ENCODE measurements at places on chromosomes 7 and 10. TPM values are rescaled to one million over a fixed set of nuclear protein-coding genes. Genes with fewer than 3 reads are reported as not detected.
A peak's percentile ranks its signal among the peaks of the same experiment; 100 is the strongest.

The CALHM1 gene
- not detected for total RNA-seq

The INA gene
- total RNA-seq: not detected

The PLEKHS1 gene
- not detected for total RNA-seq

The UCN3 gene
- total RNA-seq: not detected

The TDRD1 gene
- 0.12 TPM for total RNA-seq

The LIPM gene
- 0.83 TPM for total RNA-seq

DNA sequence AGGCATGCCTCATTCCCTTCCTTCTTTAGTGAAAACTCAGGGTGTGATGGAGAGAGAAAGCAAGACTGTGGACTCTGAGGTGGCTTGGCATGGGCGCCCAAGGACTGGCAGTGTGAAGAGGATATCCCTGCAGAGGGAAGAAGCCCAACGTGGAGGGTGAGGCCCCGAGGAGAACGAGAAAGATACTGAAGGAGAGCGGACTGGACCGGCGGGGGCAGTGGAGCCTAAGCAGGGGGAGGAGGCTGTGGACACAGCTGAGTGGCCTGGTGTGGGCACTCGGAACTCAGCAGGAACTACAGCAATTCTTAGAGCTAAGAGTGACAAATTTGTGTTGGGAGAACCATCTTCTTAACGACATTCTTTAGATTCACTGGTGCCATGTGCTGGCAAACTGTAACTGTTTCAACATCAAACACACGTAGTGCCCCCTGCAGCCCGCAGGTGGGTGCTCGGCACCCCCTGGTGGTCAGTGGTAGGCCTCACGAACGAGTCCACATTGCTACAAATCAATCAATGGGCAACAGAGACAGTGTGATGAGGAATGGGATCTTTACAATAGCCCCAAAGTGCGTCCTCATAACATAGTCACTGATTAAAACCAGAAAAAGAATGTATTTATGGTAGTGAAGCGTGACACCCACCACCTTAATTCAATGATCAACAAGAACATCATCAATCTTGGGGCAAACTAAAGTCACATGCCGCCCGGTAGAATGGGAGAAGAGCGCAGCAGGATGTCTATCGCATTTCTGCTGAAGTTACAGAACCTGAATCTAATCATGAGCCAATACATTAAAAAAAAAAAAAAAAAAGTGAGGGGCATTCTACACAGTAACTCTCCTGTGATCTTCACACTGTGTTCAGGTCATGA, 2.0 kb upstream of the SFTPA1 start:
- DNase-seq: no peak

DNA sequence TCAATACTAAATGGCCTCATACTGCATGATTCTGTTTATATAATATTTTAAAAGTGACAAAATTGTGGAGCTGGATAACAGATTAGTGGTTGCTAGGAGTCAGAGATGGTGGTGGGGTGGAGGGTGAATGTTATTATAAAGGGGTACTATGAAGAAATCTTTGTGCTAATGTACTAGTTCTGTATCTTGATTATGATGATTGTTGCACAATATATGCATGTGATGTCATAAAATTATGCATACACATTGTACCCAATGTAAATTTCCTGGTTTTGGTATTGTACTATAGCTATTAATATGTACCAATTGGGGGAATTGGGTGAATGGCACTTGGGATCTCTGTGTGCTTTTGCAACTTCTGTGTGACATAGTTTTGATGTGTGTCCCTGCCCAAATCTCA, 112.2 kb downstream of the TMEM26 start:
- no peak for DNase-seq

DNA sequence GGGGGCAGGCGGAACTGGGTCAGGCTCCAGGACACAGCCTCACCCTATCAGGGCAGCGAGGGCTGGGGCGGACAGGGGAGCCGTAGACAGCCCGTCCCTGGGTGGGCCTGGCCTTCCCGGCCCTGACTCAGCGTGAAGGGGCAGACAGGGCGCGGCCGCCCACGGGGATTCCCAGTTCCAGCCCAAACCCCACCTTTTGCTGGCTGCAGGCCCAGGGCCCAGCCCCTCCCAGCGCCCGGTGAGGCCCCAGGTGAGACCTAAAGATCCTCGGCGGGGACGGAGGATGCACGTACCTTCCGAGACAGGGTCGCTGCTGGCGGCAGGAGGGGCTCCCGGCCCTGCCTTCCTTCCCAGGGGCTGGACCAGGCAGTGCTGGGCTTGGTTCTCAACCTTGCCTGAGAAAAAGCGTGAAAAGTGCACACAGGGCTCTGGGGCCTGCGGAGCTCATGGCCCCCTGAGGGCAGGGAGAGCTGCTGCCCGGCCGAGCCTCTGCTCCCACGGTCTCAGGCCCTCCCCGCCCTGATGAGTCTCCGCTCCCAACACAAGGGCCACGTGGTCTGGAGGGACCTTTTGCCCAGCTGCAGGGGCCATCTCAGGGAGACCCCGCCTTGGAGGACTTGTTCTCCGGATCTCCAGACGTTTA, 43.9 kb upstream of the DNAJB6 start:
- no peak for DNase-seq

DNA sequence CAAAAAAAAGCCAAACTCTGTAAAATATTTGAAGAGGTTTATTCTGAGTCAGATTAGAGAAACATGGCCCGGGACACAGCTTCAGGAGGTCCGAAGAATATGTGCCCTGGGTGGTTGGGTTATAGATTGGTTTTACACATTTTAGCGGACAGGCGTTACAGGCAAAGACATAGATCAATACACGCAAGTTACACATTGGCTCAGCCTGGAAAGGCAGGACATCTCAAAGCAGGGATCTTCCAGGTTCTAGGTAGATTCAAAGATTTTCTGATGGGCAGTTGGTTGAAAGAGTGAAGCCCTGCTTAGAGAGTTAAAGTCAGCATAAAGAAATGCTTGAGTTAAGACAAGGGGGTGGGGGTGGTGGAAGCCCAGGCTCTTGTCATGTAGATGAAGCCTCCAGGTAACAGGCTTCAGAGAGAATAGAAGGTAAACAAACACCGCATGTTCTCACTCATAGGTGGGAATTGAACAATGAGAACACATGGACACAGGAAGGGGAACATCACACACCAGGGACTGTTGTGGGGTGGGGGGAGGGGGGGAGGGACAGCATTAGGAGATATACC, 464.3 kb upstream of the ADARB2 start:
- no peak for DNase-seq

DNA sequence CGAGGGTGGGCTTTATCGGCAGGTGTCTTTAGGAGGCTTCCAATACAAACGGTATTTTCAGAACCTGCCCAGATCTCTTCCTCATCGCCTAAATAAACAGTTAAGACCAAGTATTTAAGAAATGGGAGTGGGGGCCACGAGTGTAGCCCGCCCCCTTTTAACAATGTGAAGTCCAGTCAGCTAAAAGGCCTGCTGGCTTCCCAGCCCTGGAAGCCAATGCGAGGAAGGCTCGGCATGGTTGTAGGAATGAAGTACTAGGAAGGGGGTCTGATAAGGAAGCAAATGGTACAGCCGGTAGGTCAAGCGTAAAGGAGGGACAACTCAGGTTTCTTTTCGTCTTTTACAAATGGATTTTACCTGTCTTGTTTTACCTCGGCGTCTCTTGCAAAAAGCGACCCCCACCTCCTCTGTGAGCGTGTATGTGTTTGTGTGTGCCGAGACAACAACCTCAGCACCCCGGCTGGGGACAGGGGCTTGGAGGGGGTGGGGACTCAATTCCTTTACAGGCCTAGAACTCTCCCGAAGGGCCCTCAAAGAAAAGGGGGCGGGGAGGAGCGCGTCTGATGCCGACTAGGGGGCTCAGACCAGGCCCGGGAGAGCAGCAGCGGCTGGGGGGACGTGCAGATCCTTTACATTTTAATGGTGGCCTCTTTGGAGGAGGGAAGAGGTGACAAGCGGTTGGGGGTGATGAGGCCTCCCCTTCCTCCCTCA, 147.6 kb downstream of the GPR85 start:
- DNase-seq: no peak

DNA sequence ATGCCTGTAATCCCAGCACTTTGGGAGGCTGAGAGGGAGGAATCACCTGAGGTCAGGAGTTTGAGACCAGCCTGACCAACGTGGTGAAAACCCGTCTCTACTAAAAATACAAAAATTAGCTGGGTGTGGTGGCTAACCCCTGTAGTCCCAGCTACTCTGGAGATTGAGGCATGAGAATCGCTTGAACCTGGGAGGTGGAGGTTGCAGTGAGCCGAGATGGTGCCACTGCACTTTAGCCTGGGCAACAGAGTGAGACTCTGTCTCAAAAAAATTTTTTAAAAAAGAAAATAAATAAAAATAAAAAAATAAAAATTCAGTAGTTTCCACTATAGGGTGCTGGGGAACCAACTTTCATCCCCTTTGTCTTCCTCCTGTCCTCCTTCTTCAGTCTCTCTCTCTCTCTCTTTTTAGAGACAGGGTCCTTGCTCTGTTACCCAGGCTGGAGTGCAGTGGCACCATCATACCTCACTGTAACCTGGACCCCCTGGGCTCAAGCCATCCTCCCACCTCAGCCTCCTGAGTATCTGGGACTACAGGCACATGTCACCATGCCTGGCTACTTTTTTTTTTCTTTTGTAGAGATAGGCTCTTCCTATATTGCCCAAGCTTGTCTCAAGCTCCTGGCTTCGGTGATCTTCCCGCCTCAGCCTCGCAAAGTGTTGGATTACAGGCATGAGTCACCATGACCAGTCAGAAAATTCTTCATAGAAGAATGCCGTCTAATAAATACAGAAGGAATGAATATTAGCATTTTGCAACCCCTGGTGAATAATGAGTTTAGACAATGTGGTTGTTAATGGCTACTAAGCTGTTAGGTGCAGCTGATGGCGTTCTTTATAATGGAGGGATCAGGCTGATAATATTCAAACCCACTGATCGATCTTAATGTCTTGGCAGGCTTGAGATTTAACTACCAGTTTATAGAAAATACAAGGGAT, 20.6 kb downstream of the RBM20 start:
- DNase-seq: no peak

- DNase-seq: no peak
These were observed 88.6 kb upstream of the KLF14 start for GRCh38 chr7:130822642-130823041.

DNA sequence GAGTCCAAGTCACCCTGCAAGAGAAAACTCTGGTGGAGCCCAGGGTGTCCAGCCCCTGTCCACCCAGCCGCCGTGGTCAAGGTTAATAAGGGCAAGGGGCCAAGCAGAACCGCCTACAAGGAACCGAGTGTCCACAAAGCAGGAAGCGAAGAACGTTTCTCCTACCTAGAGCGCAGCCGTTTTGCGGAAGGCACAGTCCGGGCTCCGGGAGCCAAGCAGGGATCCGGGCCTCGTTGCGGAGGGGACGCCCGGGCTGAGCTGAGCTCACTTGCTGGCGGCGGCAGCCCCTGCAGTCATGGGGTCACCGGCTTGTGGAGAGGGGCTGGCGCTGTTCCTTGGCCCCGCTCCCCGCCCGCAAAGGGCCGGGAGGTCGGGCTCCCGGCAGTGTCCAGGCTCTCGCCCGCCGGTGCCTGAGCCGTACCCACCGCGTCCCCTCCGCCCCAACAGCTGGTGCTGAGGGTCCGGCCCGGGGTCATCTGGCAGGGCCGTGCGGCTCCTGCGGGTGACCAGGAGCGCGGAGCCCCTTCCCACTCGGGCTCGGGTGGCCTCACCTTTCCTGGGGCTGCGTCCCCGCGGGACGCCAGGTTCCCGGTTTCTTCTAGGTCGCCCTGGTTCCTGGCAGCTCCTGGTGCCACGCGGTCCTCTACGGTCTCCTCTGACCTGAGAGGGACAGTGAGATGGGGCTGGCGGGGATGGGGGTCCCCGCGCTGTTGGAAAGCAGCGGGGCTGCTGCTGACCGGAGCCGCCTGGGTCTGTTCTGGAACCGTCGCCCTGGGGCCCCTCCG, 14.0 kb upstream of the ZNF273 start:
- peak; percentile 59 for DNase-seq

- DNase-seq: no peak
These were observed 138.9 kb downstream of the MAD1L1 start for GRCh38 chr7:2093843-2094220.

GRCh38 chr7:20200361-20200760, 16.8 kb downstream of the MACC1 start:
- DNase-seq: no peak

- no peak for DNase-seq
These were observed 105.5 kb upstream of the CSTF2T start for GRCh38 chr10:51804866-51805265.

GRCh38 chr7:56174346-56174874, 58.2 kb upstream of the NUPR2 start:
- no peak for DNase-seq

DNA sequence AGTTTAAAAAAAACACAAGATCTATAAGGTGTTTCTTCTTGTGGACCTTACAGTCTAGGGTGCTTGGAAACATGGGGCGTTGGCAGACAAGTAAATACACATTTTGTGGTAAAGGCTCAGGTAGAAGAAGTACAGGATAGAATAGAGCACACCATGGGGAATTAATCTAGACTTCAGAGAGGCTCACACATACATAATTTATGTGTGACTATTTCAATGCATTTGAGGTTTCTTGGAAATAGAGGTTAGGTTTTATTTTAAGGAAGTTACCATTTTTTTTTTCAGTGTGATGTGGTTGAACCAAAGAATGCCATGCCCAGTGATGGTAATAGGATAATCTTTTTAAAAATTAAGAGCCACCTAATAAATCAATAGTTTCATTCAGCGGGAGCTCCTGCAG, 12.8 kb downstream of the CFTR start:
- DNase-seq: no peak

DNA sequence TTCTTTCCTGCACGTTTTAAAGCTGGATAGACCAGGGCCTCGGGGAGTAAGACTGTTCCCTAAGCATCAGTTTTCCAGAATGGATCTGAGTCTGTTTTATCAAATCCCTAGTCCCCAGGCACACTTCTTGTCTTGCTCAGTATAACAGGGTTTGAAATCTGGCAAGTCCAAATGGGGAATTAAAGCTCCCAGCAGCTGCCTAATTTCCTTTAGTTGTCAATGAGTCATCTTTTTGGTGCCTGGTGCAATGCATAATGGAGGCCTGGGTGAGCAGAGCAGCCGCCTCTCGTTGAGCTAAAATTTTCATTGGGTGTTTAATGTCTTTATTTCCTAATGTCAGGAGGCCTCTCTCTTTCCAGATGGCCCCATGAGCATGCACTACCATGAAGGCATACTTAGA, 87.9 kb downstream of the STRA8 start:
- peak; percentile 61 for DNase-seq

DNA sequence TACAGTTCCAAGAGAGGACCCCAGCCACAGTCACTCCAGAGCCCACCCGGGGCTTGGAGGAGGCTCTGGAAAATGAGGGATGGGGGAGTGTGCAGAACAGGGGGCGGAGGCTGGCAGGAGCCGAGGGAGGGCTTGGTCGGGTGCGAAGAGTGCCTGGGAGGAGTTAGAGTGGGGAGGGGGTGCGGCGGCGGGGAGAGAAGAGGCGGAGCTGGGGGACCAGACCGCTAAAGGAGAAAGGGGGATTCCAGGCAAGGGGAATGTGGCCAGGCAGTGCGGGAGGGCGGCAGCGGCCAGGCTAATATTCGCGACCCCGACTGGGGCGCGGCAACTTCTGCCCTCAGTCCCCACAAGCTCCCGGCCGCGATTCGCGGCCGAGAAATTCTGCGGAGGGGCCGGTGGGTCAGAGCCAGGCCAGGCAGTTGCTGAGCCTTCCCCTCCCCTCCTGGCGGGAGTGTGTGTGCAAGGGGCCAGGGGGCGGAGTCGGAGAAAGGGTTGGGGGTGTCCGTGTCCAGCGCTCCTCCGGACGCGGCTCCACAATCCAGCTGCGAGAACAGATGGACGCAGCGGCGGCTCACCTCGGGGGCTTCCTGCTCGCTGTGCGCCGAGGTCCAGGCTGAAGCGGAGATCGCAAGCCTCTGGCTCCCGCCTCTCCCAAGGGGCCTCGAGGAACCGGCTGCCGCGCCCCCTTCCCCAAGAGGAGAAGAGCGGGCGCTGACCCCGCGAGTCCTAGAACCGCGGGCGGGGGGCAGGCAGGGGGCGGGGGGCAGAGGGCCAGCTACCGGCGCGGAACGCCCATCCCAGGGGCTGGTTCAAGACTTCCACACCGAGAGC, 612 bp upstream of the SLC18A3 start:
- no peak for DNase-seq

Data from right atrium auricular region (tissue), 2 donors.